ENCODE measurements at places on chromosomes 7 and 10. TPM values are rescaled to one million over a fixed set of nuclear protein-coding genes. Genes with fewer than 3 reads are reported as not detected.
A peak's percentile ranks its signal among the peaks of the same experiment; 100 is the strongest.

DNA sequence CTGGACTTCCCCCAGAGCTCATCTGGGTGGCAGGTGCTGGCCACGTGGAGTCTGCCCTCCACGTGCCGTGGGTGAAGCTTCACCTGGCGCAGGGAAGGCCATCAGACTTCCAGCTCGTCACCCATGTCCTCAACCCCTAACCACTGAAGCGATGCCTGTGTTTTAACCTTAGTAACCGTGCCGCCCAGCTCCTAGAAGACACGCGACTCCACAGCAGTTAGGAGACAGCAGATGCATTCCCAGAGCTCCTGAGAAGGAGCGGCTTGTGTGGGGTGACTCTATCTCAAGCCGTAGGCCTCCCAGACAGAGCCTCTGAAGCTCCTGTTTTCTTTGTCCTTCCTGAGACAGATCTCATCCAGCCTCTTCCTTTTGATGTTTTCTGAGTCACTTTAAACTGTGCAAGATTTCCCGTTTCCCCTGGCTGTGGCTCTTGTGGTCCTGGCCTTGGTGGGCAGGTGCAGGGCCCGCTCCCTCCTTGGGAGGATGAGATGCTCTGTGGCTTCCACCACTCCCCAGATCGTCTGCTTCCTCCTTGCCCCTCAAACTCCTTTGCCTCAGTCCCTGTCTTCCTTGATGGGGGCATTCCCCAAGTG, 41.4 kb upstream of the AP5Z1 start:
- DNase-seq, result no peak

GRCh38 chr7:106019470-106019820, 56.4 kb downstream of the CDHR3 start:
- DNase-seq, result no peak

DNA sequence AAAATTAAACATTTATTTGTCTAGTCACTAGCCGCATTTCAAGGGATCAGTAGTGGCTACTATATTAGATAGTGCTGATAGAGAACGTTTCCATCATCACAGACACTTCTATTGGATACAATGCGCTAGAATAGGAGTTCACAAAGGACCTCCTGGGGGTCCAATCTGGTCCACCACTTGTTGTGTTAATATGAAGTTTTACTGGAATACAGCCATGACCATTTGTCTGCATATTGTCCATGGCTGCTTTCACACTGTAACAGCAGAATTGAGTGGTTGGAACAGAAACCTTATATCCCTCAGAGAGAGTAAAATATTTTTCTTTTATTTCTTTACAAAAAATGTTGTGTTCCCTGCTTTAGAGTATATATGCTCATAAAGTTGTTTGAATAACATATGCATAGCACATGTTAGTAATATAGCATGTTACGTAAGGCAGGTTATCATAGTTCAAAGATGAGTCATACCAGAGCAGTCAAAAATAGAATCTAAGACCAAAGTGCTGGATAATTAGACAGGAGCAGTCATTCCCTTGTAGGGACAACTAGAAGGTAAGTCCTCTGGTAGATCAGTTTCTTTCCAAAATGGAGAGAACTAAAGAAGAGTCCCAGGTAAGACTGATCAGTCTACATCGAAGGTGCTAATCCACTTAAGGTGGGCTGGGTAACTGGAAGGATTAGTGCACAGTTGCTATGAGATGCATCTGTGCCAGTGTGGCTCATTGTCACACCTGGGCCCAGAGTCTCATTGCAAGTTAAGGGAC, 14.9 kb downstream of the BZW2 start:
- no peak for DNase-seq

DNA sequence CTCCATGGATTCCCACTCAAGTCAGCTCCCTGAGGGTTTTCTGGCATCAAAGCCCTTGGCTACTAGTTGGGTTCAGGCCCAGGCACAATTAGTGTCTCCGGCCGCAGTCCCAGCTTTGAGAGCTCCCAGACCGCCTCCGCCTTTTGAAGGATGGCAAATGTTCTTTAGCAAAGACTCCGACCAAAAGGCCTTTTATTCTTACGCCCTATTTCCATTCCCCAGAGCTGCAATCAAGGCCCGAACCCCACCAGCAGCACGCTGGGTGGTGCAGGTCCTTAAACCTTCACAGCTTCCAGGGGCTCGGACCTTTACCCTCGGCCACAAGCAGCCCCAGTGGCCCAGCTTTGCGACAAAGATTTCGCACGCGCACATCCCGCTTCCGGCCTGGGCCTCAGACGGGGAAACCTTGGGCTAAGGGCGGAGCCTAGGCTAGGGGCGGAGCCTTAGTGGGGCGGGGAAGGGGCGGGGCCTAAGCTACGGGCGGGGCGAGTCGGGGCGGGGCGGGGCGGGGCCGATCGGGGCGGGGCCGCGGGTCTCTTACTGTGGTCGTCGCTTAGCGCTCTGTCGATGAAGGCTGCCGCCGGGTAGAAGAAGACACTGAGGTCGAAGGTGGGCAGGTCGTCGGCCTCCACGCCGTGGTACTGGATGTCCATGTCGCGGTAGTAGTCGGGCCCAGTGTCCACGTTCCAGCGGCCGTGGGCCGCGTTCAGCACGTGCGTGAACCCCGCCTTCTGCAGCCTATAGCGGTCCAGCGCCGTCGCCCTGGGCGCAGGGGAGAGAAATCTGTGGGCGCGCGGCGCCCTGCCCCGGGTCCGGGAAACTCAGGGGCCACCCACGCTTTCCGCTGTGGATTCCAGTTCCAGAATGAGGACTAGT, 68.0 kb upstream of the SAMD8 start:
- DNase-seq, result no peak

GRCh38 chr10:75209086-75209920, 1.3 kb upstream of the VDAC2 start:
- no peak for DNase-seq

- DNase-seq, result no peak
These were observed 45.1 kb downstream of the DPY19L1 start for GRCh38 chr7:34991938-34992840.

- DNase-seq, result no peak
These were observed 182.6 kb downstream of the TCF7L2 start for GRCh38 chr10:113132591-113133121.

DNA sequence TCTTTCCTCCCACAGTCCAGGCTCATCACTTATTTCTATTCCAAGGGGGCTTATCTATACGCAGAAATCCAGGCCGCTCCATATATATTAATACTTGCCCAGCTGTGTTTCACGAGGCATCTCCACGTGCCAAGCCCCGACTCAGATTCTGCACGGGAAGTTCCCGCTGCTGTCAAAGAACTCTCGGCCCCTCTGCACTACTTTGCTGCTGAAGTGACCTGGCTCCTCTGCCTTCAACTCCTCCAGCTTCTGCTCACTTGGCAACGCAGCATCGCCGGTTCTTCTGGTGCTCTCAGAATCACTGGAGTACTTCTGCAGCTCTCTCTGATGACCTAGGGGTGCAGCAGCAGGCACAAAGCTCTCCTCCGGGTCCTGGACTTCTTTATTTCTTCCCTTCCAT, 9.7 kb upstream of the CHST12 start:
- peak; percentile 17 for DNase-seq

The PIP gene
- not detected for total RNA-seq

The DDX56 gene
- 32.1 TPM for total RNA-seq

The PIK3AP1 gene
- total RNA-seq, result 24.7 TPM

The GLCCI1 gene
- total RNA-seq, result 3.8 TPM
